Stimulated activated CD8-positive, alpha-beta memory T cell treated with anti-CD3 and anti-CD28 coated beads, Interleukin-15, amount 100 ng/mL, for 1 hour (primary cell): ENCODE measurements at places on chromosomes 5 and 9.

GRCh38 chr5:35685161-35685560, 67.5 kb downstream of the SPEF2 start:
- no peak for DNase-seq

DNA sequence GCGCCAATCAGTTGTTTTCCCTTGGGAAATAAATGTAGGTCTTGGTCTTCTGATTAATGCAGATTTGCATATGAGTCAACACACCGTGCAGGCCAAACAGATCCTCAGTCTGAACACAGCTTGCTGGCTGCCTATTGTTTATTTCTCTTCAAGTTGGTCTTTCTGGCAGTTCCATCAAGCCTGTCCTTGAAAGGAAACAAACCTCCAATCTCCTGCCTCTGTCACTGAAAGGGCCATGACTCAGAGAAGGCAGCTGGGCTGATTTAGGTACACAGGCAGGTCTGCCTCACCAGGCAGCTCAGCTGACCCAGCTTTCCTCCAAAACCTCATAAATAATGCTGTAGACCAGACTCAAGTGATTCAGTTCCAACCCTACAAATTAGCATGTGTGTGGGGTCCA, 175.9 kb downstream of the MAN2A1 start:
- no peak for DNase-seq

GRCh38 chr5:115977096-115977495, 14.8 kb downstream of the LVRN start:
- DNase-seq, result no peak

GRCh38 chr5:151523335-151523734, 67.8 kb downstream of the FAT2 start:
- no peak for DNase-seq

GRCh38 chr5:176837707-176838115, 27.4 kb downstream of the UNC5A start:
- peak; percentile 36 for DNase-seq

- no peak for DNase-seq
These were observed 34.2 kb downstream of the SUSD1 start for GRCh38 chr9:112140936-112141335.

DNA sequence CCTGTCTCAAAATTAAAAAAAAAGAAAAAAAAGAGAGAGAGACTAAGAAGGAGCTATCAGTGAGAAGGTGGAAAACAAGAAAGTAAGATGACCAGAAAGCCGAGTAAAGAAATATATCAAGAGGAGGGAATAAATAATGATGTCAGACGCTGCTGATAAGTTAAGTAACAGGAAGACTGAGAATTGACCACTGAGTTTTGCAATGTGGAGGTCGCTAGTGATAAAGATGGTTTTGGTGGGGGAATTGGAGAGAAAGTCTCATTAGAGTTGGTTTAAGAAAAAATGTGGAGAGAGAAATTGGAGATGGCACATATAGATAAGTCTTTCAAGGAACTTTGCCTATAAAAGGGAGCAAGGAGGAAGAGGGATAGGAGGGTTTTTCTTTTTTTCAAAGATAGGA, 91.9 kb downstream of the RAD23B start:
- DNase-seq, result no peak

- DNase-seq, result peak; percentile 57
These were observed 2.0 kb downstream of the PROB1 start for GRCh38 chr5:139392678-139393496.

DNA sequence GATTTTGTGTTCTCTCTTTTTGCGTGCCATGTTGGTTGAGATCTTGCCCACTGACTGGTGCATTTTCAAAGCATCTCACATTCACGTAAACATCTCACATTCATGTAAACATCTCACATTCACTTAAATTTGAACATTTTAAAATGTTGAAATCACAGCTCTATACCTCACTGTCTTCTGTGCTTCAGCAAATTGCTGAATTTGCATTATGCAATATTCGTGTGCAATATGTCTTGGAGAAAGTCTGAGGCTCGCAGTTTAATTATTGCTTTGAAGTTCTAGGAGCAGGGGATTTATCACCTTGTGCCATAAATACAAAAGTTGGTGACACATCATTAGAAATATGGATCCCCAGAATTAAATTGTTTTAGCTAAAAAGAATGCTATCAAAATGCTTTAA, 42.6 kb downstream of the TNFSF15 start:
- no peak for DNase-seq

- no peak for DNase-seq
These were observed 176.7 kb downstream of the PRR16 start for GRCh38 chr5:120640778-120641177.

GRCh38 chr5:82815871-82816270, 261.3 kb downstream of the TMEM167A start:
- no peak for DNase-seq

- DNase-seq, result no peak
These were observed 62.7 kb downstream of the PCSK5 start for GRCh38 chr9:75953218-75953617.

- DNase-seq, result no peak
These were observed 434.0 kb downstream of the NFIB start for GRCh38 chr9:13879981-13880380.

- DNase-seq, result no peak
These were observed 105.1 kb downstream of the MSX2 start for GRCh38 chr5:174829511-174829864.

GRCh38 chr9:69380301-69380700, 55.3 kb downstream of the ENTREP1 start:
- no peak for DNase-seq

DNA sequence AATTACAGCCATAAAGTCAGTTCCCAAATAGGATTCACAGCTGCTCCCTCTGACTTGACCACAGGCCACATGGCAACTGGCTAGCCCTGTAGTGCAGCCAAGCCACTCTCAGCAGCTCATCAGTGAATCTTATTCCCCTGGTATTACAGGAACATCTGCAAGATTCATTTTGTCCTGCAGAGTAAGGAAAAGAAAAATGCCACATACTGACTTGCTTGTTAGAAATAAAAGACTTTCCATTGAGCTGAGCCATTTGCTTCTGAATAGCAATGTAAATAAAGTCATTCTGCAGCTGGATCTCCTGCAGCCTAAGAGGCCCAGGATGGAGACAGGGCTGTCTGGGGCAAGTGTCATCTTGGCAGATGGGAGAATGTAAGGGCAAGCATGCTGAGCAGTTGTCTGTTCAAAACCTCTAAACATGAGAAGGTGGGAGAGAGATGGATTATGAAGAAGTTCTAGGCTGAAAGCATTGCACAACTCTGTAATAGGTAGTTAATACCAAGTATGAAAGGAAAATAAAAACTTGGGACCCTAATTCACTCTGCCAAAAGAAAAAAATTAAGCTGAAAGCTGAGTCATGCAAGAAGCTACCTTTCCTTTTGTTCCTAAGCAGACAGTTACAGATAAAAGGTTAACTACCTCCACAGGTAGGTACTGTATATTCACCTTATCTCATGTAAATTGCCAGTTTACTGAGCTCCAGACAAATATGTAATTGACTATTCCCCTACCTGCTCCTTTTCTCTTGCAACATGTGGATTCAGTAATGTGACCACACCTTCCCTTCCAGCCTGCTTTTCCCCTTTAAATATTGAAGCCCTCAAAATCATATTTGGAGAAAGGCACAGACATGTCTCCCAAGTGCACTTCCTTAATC, 244.4 kb upstream of the RAI14 start:
- no peak for DNase-seq

DNA sequence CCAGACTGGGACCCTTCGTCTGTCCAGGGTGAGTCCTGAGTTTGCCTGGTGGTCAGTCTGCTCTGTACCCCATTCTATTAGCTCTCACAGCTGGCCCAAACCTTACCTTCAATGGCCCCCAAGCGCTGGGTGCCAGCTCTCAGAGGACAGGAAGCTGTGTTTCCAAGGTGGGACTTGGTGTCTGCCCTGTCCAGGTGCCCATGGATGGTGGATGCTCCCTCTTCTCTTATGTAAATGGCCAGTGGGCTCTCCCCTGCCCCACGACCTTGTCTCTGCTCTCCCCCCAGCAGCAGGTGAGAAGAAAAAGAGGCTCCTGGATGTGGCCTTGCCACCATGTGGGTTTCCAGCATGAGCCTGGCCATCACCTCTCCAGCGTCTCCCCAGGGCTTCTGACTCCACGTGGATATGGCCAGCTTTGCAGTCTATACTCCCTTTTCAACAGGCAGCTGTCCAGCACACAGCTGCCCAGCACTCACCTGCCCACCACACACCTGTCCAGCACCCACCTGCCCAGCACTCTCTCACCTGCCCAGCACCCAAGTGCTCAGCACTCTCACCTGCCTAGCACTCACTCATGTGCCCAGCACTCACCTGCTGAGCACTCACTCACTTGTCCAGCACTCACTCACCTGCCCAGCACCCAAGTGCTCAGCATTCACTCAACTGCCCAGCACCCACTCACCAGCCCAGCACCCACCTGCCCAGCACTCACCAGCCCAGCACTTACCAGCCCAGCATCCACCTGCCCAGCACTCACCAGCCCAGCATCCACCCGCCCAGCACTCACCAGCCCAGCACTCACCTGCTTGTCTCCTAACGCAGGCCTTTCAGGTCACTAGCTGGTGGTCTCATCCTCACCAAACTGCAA, 136.2 kb upstream of the IRX2 start:
- DNase-seq, result no peak

- no peak for DNase-seq
These were observed 50.0 kb upstream of the SUSD3 start for GRCh38 chr9:93008457-93008856.

DNA sequence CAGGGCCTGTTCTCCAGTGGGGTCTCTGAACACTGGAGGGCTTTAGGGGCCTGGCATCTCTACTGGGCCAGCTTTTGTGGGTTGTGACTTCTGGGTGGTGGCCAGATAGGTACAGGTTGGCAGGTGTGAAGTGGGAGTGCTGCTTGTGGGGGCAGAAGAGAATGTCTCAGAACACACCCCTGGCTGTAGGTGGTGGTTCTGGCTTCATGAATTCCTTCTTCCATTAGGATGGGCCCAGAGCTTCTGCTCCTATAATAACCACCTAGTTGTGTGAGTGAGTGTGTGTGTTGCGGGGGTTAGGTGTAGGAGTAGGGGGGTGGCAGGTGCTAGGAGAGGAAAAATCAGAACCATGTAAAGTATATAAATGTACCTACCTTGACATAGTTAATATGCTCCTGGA, 1.6 kb downstream of the PDZD2 start:
- DNase-seq, result no peak

DNA sequence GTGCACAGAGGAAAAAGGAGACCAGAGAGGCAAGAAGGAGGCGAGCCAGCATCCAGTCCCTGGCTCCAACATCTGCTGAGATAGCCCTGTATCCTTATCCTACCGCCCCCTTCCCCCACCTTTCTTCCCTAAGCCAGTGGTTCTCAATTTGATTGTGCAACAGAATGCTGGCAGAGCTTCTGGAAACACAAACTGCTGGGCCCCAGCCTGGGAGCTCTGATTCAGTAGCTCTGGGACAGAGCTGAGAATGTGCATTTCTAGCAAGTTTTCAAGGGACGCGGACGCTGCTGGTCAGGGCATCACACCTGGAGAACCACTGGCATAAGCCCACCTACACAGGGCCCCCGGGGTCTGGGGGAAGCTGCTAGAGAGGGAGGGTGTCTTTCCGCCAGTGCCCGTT, 21.1 kb downstream of the AK8 start:
- no peak for DNase-seq

DNA sequence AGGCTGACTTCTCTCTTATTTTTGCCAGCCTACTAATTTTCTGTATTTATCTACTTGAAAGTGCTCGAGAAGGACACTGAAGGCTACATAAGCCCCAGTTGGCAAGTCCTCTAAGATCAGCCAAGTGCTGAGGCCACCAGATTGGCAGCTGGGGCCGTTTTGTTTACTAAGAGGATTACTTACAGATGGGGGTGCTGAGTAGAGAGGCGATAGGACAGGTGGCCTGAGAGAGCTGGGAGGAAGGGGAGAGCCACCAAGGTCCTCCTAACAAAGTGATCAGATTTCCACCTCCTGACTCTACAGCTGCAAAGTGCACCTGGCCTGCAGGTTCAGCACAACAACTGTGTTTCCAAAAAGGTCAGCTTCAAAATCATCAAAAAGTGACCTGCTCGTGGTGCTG, 32.9 kb downstream of the FRMD3 start:
- no peak for DNase-seq
